Lung (tissue), 17 donors: ENCODE measurements at places on chromosomes 7 and 10.

- DNase-seq: peak; percentile 6
These were observed 35.9 kb downstream of the CCDC3 start for GRCh38 chr10:12965571-12965970.

DNA sequence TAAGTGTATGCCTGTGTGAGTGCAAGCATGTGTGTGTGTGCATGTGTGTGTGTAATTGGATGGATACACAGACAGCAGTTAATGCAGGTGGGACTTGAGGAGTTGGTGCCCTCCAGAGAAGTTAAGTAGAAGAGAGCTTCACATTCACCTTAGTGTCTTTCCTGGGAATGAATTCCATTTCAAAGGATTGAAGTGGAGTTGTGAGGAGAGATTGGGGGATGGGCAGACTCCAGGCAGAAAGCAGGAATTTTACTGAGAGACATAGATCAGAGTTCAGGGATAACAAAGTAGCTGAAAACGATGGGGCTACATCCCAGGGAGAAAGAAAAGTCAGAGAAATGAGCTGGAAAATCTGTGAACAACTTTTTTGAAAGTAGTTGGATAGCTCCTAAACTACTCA, 464.4 kb downstream of the TCERG1L start:
- no peak for DNase-seq

- no peak for DNase-seq
These were observed 335.4 kb downstream of the CXCL12 start for GRCh38 chr10:44049301-44050015.

DNA sequence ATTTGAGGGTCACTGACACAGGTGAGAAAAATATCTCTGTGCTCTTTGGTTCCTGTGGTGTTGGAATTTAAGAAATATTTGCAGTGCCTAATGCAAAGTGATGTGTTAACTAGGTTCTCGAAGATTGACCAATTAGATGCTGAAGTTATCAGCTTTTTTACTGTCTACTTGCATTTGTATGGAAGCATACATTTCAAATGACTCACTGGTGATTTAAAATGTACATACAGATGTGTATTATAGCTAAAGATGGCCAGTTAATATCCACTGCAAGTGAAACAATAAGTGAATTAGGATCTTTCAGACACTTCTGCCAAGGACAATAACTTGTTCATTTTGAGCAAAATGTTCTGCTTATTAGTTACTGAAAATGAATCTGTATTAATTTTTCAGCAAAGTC, 205.0 kb downstream of the FANK1 start:
- DNase-seq: no peak

- DNase-seq: peak; percentile 29
These were observed 66.6 kb upstream of the SYPL1 start for GRCh38 chr7:106178593-106179134.

DNA sequence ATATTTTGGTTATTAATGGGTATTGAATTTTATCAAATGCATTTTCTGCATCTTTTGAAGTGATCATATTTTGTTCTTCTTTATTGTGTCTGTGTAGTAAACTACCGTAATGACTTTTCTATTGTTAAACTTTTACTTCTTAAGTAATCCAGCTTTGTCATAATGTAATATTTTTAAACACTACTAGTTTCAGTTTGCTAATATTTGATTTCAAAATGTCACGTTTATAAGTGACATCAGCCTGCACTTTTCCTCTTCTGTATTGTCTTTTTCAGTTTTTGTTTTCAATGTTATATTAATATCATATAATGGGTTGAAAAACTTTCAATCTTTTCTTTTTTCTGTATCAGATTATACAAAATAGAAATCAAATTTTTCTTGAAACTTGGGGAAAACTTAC, 71.6 kb upstream of the ANKRD1 start:
- no peak for DNase-seq

GRCh38 chr7:129271500-129272355, 46.9 kb downstream of the AHCYL2 start:
- DNase-seq: no peak

- DNase-seq: no peak
These were observed 176.6 kb downstream of the SEMA3E start for GRCh38 chr7:83472376-83472775.

- no peak for DNase-seq
These were observed 190.4 kb downstream of the GPR37 start for GRCh38 chr7:124575176-124575575.

DNA sequence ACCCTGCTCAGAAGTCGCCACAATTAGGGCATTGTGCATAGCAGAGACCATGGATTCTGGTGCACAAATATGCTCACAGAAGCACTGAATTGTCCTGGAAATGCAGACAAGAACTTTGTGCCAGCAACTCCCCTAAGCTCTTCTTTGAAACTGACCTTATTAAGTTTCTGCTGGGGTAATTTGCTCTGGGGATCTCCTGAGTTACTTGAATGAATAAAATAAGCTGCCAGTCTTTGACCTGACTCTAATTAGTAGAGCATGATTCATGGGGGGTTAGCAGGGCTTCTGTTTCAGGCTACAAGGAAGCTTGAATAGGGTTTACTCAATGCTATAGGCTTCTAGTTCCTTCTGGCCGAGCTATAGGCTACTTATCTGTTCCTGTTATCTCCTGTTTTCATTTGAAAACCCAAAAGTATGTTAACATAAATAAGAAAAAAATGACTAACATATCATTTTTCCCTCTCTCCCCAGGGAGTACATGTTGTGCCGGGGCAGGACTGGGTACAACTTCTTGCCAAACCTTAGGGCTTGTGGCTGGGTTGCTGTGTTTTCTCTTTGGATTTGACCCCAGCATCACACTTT, 169.0 kb upstream of the TMEM229A start:
- no peak for DNase-seq

GRCh38 chr7:113796557-113796956, 122.3 kb downstream of the PPP1R3A start:
- peak; percentile 34 for DNase-seq

GRCh38 chr7:133873631-133874030, 253.5 kb upstream of the LRGUK start:
- no peak for DNase-seq

DNA sequence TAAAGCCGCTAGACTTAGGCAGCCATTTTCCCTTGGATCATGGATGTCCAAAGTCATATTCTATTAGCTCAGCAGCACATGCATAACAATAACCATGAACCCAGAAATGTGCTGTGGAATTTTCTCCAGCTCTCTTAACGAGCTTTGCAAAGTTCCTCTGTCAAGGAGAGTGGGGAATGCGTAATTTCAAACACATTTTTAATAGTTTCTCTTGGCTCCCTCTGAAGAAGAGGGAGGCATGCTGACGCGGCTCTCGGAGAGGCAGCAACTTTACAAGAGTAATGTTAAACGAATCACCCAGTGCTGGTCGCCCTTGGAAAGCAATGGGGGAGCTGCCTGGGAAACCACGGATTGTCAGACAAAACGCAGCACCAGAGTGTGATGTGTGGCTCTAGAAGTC, 114.8 kb downstream of the RAB18 start:
- no peak for DNase-seq

DNA sequence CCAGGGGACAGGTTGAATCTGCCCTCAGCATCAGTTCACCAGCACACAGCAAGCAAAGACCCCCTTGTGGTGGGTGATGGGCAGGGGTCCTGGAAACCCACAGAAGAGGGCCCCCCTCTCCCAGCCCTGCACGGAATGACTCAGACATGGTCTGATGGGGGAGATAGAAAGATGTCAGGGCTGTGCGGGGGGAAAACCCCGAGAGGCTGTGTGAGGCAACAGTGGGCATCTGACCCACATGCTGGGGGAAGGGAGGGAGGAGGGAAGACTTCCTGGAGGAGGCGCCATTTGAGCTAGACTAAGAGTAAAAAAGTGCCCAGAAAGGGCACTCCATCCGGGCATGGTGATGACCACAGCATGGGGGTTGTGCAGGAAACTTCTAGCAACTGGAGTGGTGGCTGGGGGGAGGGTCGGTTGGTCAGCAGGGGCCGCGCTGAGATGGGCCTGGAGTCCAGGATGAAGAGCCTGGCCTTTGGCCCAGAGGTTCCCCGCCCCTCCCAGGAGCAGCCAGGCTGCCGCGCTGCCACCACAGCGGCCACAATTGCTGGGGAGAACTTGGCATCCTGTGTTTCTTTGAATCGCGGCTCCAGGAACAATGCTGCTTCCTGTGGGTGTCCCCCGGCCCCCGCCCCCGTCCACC, 2.5 kb downstream of the LFNG start:
- DNase-seq: no peak

DNA sequence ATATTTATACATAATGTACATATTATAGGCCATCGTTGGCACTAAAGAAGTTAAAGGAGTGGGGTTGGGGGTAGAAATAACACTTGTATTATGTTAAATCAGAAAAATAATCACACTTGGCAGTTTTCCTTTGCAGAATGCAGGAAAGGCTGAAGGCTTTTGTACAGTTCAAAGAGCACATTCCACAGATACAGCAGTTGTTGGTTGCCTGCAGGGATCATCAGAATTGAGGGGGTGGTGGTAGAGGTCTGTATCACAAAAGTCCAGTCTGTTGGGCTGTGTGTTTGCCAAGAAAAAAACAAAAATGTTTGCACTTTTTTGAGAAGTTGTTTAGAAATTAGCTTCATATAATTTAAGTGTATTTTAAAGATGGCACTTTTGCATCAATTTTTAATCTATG, 231.8 kb upstream of the FOXP2 start:
- DNase-seq: peak; percentile 27

- DNase-seq: no peak
These were observed 7.1 kb downstream of the AGMO start for GRCh38 chr7:15554744-15555143.

DNA sequence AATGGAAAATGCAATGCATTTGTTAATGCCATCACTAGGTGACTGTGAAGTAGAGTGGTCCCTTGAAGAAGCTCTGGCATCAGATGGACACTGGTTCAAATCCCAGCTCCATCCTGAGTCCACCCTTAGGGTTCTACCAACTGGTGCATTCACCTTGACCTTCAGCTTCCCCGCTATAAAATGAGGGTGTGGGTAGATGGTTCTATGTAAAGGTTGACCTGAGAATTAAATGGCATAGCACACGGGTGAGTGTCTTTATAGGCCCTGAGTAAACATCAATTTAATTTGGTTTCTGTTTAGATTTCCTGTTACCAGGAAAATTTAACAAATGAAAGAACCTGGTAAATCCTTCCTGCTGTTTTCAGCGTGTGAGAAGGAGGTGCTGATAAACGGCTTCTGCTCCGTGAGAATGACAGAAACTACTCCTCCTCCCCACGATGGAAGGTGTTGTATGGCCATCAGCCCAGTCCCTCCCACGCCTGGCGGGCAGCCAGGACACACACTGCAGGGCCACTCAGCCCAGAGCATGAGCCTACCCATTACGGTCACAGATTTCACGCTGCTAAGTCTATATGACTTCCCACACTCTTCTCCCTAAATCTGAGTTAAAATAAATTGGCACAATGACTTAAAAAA, 210.1 kb downstream of the TNS3 start:
- peak; percentile 81 for DNase-seq

GRCh38 chr10:71244431-71245419, 32.4 kb downstream of the UNC5B start:
- DNase-seq: peak; percentile 92
